Stimulated activated effector memory CD8-positive, alpha-beta T cell treated with anti-CD3 and anti-CD28 coated beads, Interleukin-12 subunit alpha, Interleukin-12 subunit beta, amount 100 ng/mL, for 72 hours (primary cell): ENCODE measurements at places on chromosomes 4 and X.

DNA sequence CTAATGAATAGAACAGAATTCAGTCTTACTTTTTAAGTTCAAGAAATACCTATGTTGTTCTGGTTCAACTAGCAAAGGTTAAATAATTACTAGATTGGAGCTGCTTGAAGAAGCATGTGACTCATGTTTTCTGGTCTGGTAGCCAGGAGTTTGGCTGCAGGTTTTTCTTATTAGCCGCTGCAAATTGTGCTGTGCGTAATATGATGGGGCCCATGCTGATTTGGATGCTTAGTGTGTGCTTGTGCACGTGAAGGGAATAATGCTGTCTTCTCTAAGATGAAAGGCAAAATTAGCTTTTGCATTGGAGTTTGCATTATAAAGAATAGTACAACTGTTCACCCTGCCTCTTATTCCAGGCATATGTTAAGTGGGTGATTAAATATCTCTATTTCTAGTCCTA lies 219.6 kb downstream of the SNCA start:
- no peak for DNase-seq

DNA sequence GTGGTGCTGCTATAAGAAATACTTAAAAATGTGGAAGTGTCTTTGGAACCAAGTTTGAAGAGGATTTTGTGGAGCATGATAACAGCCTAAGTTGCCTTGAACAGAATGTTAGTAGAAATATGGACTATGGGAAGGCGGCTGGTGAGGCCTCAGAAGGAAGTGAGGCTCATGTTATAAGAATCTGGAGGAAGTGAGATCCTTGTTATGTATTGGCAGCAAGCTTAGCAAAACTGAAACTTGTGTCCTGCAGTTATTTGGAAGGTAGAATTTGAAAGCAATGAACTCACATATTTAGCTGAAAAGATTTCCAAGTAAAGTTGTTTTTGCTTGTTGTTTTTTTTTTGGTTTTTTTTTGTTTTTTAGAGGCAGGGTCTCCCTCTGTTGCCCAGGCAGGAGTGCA lies 13.6 kb upstream of the MED14 start:
- no peak for DNase-seq

DNA sequence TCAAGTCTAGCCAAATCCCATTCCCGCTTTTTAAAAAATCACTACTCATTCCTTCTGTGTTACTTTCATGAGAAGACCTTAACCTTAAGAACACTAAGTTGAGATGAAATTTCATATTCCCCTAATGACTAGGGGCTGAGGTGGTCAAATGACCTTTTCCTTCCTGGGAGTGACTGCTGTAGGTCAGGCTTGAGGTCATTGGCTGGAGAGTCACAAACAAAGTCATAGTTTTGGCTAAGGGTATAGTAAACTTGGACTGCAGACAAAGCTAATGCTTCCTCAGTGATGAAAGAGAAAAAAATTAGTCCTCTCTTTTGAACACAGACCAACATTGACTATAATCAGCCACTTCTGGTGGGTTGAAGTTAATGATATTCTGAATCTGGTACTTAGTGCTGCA lies 16.0 kb upstream of the FGF2 start:
- no peak for DNase-seq

DNA sequence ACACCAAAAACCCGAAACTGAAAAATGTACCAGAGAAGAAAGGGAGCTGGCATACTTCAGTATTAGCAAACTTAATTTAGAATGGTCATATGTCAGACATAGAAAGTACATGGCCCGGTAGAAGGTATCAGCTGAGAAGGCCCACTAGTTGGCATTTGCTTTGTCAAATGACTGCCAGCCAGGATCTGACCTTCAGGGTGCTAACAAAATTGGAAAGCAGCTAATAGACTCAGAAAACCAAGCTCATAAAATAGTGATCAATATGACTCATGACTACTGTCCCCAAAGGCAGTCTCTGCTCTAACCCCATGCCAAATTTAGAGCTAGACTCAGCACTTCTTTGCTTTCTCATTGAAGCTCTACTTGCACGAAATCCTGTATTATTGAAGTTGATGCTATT lies 342.7 kb downstream of the PDGFC start:
- no peak for DNase-seq

- DNase-seq: no peak
Measured at GRCh38 chrX:14056206-14056605, 26.5 kb upstream of the GEMIN8 start.

DNA sequence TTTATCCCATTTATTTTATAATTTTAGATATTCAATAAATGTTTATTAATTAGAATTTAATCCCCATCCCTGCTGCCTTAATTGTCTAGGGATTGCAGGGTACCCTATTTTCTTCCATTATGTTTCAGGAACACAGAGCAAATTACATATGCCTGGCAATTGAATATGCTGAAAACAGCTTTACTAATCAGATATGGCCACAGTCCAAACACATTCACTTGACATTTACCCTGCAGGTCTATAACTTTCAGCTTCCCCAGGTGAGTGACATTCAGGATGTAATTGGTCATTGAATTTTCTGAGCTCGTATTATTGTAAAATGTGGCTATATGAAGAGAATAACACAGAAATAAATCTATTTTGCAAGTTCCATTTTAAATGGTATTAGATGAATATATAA lies 218.7 kb upstream of the NDST4 start:
- DNase-seq: no peak

DNA sequence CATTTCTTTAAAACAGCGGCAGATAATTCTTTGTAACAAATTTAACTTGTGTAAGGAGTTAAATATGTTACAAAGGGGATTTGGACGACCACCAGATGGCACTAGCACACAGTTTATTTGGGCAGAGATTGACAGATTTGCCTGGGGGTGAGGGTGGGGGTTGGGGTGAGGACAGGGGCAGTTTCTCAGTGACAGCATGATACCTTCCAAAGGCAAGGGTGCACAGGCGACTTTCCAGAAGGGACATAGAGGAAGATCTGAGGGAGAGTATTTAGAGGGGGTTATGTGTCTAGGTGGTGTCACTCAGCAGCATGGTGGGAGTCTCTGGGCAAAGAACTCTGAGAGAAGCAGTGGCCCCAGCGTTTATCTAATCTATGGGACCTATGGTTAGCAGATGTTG lies 9.6 kb upstream of the TMA16 start:
- DNase-seq: peak; percentile 10

DNA sequence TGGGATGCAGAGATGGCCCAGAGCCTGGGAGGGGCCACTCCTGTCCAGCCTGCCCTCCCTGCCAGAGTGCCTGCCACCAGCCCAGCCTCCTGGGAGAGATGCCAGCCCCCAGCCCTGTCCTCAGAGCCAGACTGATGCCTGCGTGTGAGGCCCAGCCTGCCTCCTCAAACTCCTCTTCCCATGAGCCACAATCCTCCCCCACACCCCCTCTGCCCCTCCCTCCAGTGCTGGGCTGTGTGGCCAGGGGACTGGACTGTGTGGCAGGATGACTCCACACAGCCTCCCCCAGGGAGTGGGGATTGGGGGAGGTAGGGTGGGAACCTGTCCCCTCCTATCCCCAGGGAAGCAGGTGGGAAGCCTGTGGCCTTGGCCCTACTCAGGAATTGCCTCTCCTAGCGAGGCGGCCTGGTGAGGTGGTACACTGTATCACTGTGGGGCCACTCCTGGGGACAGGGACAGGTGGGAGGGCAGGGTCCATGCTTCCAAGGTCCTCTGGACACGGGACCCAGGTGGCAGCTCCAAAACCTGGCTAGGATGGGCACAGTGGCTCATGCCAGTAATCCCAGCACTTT lies 4.3 kb upstream of the SH3BP2 start:
- DNase-seq: no peak

- no peak for DNase-seq
Measured at GRCh38 chr4:126916049-126916625, 716.6 kb upstream of the INTU start.

DNA sequence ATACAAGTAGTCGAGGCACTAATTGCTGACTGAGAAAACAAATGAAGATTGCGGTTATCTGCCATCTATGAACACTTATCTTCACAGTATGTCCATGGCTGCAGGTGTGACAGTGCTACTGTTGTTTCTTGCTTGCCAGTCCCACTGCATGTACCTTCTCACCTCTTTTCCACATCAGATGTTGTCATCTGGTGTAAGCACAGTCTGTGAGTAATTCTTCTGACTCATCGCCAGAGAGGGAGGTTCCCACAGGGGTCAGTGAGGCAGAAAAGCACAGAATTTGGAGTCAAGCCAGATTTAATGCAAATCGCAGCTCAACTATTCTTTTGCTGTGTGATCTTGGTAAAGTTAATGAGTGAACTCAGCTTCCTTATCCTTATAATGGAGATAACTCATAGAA lies 144.4 kb downstream of the GLRA2 start:
- no peak for DNase-seq

GRCh38 chr4:2689825-2690700 lies 66.1 kb downstream of the TNIP2 start:
- peak; percentile 20 for DNase-seq

DNA sequence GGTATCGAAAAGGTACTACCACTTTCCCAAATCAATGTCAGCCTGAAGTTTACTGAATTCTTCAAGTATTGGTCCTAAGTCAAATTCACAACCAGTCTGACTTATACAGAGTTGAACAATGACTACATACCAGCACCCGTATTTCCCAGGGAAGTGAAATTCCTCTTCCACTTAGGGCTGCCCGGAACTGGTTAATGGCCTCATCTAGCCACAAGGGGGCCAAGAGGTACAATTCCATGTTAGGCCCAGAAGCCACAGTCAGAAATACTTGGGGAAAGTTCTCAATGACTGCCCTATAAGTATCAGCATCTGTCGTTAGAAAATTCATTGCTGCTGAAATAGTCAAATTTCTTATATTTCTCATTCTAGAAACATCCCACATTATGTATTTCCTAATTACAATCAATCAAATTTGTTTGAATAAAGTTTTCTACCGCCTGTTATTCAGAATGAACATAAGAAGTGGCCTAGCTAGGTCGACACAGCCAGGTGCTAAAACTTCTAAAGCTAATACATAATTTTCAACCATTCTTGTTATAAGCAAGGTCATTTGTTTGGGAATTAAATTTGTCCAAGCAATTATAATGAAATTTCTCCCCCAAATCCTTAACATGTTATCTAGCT lies 5.6 kb upstream of the PCDH7 start:
- DNase-seq: no peak

DNA sequence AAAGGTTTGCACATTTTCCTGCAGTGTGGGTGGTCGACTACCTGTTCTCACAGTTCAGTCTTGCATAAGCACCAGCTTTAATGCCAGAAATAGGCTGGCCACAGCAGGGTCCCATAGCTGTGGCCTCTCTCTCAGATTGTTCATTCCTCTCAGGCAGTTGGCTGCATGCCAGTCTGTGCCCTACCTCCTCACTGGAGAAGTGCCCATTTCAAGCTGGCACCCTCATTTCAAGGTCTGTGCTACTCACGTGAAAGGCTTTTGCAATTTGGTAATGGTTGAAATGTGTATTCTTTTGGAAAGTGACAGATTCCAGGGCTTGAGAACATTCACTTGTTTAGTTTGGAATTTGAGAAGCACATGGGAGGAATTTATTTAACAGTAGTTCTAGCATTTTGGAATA lies 28.9 kb upstream of the MTMR1 start:
- no peak for DNase-seq

DNA sequence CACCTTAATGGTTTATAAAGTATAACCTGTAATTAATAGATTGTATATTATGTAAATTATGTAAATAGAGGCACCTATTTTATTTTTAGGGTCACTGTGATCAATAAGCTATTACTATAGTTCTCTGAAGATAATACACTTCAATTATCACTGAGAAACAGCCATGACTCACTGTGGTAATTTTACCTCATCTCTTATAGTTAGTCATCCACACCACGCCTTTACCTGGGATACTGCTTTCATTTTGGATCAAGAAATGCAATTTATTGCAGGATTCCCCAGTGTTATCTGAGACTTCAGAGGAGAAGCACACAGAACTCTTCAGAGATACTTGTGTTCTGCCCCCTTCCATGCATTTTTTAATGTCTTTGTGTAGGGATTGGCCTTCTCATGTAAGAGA lies 348.1 kb upstream of the ATOH1 start:
- no peak for DNase-seq

- peak; percentile 71 for DNase-seq
Measured at GRCh38 chrX:48696909-48697727, 584 bp downstream of the SUV39H1 start.

- no peak for DNase-seq
Measured at GRCh38 chrX:109281483-109282275, 200.2 kb downstream of the GUCY2F start.

DNA sequence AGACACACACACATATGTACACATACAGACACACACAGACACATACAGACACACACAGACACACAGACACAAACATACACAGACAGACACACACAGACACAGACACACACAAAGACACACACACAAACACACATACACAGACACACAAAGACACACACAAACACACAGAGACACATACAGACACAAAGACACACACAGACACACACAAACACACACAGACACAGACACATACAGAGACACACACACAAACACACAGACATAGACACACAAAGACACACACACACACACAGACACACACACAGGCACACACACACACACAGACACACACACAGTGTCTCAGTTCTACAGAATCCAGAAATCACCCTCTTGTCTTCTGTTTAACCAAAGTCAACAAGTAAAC lies 280.7 kb downstream of the ASMT start:
- DNase-seq: no peak

GRCh38 chr4:110183058-110183457 lies 15.4 kb downstream of the ELOVL6 start:
- DNase-seq: no peak
